ENCODE measurements at places on chromosomes 5 and 9.

DNA sequence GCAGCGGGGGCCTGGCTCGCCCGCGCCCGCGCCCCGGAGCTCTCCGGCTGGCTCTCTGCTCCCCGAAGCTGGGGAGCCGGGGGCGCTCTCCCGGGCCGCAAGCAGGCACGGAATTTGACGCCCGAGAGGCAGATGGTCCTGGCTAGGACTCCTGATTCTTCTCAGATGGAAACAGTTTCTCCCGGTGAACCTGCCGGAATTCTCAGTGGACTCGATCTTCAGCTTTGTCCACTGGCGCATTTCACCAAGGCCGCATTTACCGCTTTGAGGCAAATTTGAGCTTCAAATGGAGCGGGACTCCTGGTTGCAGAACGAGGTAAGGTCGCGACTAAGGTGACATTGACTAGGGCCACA is 305.7 kb upstream of the KCNN2 start:
- no peak for DNase-seq

- DNase-seq: no peak
Observed at GRCh38 chr9:133449760-133450159, 10.0 kb upstream of the CACFD1 start.

DNA sequence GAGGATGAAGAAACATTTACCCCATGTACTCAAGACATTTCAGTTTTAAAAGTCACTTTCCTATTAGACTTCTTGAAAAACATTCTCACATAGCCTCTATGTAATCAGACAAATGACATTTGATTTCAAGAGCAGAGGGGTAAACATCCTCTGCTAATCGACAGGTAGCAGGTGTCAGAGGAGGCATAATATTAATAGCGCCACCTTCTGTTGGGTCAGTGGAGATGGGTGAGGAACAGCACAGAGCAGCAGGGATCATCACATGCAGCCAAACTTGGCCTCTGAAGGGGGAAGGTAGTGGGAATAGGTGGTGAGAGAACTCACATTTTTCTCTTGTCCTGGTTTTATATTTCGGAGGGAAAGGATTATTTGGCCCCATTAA is 3.3 kb upstream of the LSM11 start:
- peak; percentile 69 for DNase-seq

DNA sequence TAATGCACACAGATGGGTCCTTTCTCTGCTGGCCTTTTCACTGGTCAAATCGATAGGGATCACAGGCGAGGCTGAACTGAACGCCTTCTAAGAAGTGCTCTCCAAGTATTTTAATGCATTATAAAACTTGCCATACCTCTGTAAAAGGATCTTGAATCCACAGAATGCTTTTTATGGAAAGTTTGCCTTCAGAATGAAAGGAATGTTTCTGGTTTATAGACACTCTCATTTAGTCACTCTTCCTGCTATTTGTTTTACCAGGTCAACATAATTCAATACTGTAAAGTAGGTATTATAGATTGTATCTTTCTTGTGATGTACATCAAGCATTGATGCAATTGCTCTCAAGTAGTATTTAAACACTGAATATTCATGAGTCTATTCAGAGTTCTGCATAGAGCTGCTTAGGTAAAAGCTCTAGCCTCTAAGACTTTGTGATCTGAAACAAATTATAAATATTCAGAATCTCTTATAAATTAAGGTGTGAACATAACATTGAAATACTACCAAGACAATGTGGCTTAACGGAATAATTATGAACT is 308.4 kb downstream of the ISL1 start:
- DNase-seq: no peak

DNA sequence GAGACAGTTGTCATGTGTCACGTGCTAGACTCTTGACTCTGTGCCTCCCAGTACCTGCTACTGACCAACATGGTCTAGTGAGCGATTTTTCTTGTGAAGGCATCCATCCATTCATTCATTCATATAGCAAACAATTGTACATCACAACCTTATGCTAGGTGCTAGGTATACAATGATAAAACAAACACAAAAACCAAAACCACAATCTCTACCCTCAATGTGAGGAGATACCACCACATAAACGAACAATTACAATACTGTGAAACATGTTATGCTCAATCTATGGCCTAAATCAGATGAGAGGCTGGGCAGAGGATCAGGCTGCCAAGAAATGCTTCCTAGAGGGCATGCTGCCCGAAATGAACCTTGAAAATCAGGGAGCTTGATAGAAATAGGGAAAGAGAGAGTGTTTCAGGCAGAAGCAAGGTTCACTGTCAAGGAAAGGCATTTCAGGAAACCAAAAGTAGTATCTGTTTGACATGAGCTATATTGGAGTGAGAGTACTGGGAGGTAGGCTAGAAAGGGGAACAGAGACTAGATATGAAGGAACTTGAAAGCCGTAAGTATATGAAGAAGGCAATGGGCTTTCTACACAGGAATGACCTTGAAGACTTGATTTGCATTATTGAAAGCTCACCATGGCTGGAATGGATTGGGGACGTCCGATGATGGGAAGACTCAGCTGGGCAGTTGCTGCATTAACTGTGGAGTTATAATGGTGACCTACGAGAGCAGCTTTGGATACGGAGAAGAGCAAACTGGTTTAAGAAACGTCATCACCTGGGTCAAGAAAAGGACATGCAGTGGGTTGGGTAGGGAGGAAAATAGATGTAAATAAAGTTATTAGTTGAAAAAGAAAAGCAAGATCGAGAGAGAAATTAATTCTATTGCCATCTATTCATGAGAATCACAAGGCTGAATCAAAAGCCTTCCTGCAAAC is 90.1 kb downstream of the THBS4 start:
- no peak for DNase-seq

GRCh38 chr5:145996135-145996534 is 59.8 kb downstream of the SH3RF2 start:
- no peak for DNase-seq

DNA sequence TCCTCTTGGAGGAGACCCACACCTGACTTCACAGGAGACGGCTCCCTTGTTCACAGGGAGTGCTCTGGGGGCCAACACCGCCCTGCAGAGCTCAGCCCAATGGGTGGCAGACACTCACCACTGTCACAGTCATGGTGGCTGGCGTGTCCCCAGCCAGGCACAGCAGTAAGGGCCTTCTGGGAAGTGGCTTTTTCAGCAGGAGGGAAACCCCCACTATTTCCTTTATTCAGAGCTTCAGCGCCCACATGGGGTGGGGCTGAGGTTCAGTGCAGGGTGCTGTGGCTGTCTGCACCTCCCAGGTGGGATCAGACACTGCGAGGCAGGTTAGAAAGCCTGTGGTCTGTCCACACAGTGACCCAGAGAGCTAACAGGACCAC is 3.6 kb upstream of the SNAPC4 start:
- DNase-seq: no peak

DNA sequence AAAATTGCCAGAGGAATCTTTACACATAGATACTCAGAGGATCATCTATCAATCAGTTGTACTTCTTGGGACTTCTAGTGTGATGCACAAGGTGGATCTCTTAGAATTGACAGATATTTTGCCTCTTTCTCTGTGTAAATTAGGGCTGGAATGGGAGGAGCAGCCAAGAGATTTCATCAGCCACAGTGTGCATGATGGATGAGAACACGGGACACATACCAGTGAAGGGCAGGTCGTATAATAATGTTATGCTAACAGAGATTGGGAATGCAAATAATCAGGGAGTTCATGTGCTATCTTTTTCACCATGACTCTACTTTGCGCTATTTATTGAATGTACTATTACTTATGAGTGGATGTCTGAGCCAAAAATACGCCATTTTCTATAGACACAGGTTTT is 43.3 kb upstream of the ISOC1 start:
- no peak for DNase-seq

DNA sequence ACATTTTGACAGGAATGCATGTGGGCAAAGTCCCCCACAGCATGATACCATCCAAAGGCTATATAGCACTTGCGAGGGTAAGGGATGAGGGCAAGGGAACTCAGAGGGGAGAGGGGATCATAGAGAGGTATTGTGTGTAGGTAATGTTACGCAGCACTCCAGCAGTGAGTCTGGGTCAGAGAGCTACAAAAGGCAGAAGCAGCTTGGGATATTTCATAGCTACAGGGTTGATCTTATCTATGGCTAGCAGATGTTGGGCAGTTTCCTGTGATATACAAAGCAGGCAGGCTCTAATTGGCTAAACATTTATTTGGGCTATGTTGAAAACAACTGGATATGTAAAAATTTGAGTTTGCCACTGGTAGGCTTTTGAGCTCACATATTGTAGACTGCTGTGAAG is 17.8 kb upstream of the SLCO4C1 start:
- DNase-seq: peak; percentile 8

- peak; percentile 45 for DNase-seq
Observed at GRCh38 chr9:5450359-5451091, at the start of gene CD274. Gene CD274, plus strand, starts transcription at chr9:5450542. Its CDS starts 5,572 bp downstream, at chr9:5456114.

DNA sequence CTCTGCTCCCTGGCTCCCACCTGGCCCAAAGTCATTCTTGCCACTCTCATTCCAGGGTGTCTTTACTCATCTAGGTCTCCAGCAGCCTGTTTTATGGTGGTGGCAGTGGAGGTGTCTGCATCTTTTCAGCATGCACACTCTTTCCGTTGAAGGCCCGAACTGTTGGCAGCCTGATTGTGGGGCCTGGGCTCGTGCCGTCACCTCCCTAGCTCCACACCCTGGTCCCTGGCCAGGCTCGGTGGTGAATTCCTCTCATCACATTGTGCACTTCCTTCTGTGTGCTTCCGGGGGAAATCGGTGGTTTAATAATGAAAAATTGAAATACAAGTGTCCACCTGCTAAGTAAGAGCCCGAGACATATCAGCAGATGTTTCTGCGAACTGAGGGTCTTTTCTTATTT is 214.3 kb downstream of the TRIO start:
- DNase-seq: no peak

DNA sequence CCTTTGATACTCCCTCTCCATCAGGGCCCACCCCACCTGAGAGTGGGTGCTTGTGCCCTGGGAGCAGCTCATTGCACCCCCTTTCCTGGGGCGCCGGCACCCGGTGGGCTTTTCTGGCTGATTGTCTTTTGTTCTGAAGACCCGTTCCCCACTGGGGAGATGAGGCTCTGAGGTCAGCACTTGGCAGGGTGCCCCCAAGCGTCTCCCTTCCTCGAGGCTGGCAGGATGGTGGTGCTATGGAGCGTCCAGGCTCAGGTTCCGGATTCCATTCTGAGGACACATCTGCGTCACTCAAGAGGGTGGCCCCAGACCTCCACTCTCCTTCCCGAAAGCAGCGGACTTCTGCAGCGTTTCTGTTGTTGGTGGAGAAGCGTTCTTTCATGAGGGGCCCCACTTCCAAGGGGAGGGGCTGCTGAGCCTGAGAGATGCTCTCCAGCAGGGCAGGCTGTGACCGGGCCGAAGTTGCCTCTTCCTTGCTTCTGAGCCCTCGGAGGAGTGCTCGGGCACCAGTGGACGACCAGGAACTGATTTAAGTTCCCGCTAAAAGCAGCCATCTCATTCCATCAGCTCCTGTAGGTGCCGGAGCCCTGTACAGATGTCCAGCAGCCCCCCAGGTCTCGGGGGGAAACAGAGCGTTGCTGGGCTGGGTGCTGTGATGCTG is 42.2 kb downstream of the COL5A1 start:
- DNase-seq: no peak

- no peak for DNase-seq
Observed at GRCh38 chr9:72979405-72980100, 26.7 kb upstream of the ALDH1A1 start.

GRCh38 chr5:170633235-170634081 is 129.6 kb downstream of the KCNIP1 start:
- peak; percentile 86 for DNase-seq

DNA sequence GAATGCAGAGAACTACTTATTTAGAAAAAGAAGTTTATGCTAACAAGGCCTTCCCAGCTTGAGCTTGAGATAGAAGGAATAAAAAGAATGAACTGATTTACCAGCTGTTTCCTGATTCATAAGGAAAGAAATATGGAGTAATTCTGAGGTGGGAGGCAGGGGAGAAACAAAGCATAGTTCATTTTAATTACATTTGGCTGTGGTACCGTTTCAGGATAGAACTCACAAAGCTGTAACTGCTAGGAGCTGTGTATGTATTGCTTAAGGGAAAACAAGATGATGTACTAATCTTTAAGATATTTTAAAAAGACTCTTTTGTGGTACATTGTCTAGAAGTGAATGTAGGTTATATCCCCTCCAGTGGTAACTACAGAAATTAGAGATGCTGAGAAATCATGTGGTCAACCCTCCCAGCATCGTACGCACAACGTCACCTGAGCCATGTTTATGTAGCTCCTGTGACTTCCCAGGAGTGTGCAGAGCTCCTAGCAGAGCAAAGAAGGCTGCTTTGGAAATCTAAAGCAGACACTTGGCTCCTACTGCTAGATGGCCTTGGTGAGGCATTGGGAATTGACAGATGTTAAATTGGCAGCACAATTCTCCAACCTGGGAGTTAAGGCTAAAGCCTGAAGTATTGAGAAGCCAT is 208.3 kb upstream of the VLDLR start:
- no peak for DNase-seq

- DNase-seq: no peak
Observed at GRCh38 chr5:55665065-55665464, 47.1 kb downstream of the SLC38A9 start.

- peak; percentile 65 for DNase-seq
Observed at GRCh38 chr5:2752059-2752820, 763 bp upstream of the IRX2 start.

- no peak for DNase-seq
Observed at GRCh38 chr9:116101516-116101915, 52.1 kb upstream of the PAPPA start.

Measured in SJCRH30 (cell line).